Upper lobe of left lung (tissue), 6 donors: ENCODE measurements at places on chromosomes 6 and 20.

GRCh38 chr20:47418069-47418757, 61.7 kb upstream of the ZMYND8 start:
- no peak for DNase-seq

DNA sequence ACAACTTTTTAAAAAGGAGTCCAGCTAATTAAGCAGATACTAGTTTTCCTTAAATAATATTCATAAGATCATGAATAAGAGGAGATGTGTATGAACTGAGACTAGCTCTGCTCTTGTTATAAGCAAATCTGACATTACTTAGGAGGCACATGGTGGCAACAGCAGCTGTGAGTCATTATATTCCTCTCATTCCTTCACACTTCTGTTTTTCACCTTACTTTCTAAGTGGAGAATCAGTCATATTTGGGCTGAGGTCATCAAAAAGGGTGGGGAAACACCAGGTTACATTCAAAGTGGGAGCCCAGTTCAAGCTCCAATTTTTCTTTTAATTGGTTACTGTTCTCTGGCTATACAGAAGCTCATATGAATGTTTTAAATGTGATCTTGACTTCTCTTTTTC, 6.0 kb upstream of the RIPPLY2 start:
- no peak for DNase-seq

DNA sequence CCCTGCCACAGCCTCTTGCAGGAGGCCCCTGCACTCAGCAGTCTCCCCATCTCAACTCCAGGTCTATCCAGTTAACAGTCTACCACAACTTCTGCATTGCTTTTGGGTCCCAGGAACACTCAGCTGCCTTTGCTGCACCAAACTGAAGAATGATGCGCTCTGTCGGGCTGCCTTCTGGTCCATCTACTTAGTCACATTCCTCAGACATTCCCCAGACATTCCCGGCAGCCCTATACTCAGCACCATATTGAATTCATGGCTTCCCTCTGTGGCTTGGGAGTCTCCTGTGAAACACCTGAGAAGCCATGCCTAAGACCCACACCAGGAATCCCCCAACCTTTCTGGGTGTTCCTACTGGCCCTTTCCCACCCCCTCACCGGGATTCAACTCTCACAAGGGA, 99.6 kb upstream of the COL21A1 start:
- no peak for DNase-seq

DNA sequence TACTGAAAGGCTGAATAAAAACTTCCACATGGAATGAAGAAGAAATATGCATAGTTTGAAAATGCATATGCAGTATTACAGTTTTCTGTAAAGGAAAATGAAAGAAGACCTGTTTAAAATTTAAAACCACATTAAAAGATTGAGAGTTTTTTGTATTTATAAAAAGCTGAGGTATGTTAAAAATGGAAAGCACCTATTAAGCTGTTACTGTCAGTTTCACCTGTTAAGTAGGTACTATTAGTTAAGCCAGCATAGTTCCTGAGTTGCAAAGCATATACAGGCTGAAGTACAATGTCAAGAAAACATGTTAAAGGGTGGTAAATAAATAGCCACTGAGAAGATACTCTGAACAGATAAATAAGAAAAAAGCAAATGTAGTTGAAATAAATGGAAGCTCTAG, 69.9 kb downstream of the ATXN1 start:
- no peak for DNase-seq
